ENCODE measurements at places on chromosomes 7 and 10. TPM values are rescaled to one million over a fixed set of nuclear protein-coding genes. Genes with fewer than 3 reads are reported as not detected.

- no peak for DNase-seq
Observed at GRCh38 chr10:113345826-113346624, 206.8 kb upstream of the HABP2 start.

DNA sequence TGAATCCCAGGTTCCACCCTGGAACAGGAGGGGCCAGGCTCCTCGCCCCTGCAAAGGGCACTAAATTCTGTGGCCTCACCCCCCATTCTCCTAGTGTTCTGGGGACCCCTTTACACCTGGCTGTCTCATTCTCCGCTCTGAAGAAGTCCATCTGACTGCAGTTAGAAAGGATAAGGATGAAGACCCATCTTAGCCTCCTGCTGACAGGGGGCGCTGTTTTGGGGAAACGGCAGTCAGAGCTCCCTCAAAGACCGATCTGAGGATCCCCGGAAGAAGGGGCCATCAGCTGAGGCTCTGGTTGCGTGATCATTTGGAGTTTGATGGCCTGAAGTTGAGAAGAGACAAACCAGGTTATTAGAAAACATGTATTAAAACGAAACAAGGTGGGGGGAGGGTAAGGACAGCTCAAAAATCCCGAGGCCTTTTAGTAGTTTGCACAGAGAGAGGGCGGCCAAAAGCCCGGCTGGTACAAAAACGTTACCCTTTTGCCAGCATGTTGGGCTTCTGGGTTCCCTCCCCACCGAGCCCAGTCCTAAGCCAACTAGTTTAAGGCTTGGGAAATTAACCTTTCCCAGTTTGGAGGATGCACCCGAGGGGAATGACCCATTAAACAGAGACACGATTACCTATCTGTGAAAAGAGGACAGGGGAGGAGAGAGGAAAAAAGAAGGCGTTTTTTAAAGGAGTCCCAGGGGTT is 102.8 kb downstream of the CHN2 start:
- no peak for DNase-seq

TRIL gene
- 0.15 TPM for polyA plus RNA-seq

CYP2E1 gene
- polyA plus RNA-seq = 1.1 TPM

- no peak for DNase-seq
Observed at GRCh38 chr7:121085922-121086321, 97.4 kb downstream of the CPED1 start.

- no peak for DNase-seq
Observed at GRCh38 chr7:157745721-157746709, 409.2 kb downstream of the DNAJB6 start.

DNA sequence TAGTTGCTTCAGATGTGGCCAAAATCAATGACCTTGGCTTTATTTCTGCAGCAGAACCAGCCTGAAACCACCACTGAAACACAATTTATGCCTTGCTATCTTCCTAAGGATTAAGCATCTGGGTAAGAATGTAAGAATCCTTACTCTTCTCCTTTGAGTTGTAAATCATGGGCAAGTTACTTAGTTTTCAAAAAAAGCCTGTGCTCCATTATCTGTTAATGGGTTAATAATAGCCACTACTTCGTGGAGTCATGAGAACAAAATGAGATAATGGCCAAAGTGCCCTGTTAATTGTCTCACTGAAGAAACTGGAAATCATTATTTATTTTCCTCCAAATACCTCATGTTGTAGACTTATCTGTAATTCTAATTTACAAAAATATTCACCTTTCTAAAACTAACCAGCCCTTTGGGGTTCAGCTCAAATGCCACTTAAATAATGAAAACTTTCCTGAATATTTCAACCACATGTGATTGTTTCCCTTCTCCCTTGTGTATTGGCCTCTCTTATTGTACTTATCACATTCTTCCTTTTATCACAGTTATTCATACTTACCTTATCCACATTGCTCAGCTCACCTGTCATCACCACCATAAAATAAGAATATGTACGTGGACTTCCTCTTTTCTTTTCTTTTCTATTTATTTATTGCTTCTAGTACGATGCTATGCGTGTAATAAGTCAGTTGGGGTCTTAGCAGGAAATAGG is 2.0 kb upstream of the AASS start:
- no peak for DNase-seq

OR2A2 gene
- not detected for polyA plus RNA-seq

- DNase-seq = no peak
Observed at GRCh38 chr10:31005895-31006294, 25.8 kb downstream of the ZNF438 start.

HYCC1 gene
- 59.4 TPM for polyA plus RNA-seq
